ENCODE measurements at places on chromosomes 13 and 19.

DNA sequence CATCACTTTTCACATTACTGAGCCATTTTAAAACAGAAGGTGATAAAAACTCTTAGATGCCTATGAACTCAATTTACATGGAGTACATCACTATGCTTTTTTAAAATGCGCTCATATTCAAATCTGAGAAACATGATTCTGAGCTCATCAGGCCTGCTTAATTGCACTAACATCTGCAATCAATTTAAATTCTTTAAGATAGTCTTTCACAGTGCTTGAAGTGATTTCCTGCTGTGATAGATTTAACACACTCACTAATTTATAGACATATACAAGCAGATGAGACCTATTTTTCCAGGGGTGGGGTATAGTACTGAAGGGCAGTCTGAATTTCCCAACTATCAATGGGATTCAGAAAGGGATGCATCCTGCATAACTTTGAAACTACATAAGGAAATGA is 82.9 kb downstream of the DIAPH3 start:
- no peak for DNase-seq

- DNase-seq: no peak
Observed at GRCh38 chr13:25764378-25764777, 287.4 kb downstream of the SHISA2 start.

DNA sequence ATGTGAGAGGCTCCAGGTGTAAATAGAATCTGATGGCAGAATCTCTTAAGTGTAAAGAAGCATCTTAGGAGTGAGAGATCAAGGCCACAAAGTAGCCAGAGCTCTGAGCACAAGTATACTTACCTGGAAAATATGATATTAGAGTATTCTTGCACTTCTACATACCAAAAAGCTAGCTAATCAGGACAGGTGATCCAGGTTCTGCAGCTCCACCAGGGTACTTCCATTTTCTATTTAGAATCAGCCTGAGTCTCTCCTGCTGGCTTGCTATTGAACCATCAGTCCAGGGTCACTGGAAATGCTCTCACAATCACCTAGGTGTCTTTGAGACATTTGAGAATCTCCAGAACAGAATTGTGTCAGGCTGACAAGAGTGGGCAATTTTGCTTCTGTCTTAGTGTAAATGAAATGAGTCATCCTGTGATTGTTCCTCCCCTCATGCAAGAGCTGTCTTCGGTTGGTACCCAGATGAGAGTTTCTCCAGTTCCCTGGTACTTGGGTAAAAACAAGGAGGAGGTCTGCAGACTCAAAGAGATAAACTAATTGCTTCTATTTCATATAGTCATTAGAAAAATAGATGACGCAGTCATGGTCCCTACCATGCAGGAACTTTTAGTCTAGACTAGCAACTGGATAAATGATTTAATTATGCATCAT is 14.6 kb downstream of the ZNF254 start:
- no peak for DNase-seq

GRCh38 chr13:27920677-27921420 is 1.0 kb downstream of the PDX1 start:
- DNase-seq: peak; percentile 61

DNA sequence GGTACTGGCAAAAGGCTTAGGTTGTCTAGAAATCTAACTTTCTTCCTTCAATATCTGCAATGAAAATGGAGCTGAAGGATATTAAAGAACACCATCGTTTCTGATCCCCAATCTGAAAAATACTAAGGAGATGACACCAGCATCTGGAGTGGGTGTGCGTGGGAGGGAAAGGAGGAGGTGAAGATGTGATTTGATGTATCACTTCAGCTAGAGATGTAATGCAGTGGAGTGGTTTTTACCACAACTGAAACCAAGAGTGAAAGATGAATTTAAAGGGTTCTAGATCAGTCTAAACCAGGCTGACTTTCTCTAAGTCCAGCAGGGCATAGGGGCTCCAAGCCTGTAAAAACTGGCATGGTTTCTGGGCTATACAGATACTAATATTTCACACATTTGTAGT is 148.4 kb downstream of the AKAP11 start:
- DNase-seq: no peak

DNA sequence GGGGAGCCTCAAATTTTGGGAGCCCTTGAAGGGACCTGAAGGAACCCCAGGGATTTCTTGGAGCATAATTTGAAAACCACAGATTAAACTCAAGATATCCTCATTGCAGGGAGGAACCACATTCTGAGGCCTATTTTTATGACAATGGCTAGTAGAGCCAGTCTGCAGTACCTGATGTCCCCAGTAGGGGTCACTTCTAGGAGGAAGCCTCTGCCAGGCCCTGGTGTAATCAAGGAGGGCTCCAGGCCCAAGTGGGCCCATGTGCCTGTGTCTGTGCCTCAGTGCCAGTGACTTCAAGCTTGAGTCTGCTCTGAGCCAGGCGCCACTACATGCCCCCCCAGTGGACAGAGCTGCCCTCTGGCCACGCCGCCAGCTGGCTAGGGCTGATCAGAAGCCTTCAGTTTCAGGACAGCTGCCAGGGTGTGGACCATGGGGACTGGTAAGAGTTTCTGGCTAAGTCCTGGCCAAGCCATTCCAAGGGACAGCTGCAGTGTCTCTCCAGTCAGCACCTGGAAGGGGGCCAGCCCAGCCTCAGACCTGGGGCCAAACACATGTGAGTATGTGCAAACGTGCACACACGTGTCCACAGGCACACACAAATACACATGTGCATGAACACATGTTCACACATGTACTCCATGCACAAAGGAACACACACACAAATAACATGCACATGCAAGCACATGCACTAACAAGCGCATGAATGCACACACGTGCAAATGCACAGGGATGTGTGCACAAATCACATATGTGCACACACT is 20.5 kb upstream of the SLC7A10 start:
- DNase-seq: no peak

DNA sequence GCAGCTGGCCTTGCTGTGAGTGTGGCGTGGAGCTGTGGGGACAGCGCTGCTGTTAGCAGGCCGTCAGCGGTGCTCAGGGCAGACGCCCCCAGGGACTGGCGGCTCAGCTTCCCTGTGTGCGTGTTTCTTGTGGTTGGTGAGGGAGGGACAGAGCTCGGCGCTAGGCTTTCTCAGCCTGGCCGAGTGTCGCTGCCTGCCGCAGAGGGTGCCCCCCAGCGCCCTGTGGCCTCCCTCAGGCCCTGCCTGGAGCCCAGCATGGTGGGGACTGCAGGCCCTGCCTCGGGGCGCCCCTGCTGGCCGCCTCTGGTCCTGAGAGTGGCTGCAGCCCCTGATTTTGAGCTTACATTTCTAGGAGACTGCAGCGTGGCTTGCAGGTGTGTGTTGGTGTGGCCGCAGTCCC is 35.5 kb downstream of the DOT1L start:
- DNase-seq: no peak

DNA sequence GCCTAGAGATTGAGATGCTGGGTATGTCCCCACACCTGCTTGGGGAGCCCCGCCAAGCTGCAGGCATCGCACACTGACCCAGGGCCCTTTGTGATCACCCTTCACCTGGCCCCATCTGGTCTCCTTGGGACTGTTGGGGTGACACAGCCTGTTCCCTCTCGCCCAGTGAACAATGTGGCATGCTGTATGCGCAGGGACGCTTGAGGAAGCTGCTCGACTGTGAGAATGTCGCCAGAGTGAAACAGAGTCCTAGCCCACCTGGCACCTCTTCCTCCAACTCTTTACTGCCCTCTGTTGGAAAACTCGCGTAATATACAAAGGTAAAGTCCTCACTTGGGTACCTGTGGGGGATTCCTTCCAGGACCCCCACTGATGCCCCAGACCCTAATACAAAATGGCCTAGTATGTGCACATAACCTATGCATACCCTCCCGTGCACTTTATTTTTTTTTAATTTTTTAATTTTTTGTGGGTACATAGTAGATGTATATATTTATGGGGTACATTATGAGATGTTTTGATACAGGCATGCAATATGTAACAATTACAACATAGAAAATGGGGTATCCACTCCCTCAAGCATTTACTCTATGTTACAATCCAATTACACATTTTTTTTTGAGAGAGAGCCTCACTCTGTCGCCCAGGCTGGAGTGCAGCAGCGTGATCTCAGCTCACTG is 9.0 kb downstream of the BLOC1S3 start:
- DNase-seq: no peak

DNA sequence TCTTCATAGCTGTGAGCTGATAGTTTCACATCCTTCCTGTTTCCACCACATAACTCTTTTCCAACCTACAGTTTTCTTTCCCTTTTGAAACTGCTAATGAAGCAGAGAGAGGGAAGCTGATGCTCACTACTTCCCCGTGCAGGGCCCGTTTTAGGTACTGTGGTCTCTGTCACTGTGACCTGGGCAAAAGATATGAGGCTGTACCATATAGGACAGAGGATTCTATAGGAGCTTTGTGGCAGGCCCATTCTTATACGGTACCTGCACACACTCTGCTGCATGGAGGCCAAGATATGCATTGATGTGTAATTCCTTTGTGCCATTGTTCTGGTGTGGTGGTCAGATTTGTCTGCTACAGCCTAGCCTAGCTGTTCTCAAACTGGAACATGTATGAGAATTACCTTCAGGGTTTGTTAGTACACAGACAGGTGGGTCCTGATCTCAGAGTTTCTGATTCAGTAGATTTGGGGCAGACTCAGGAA is 577.3 kb downstream of the LMO7 start:
- DNase-seq: no peak

GRCh38 chr19:10193790-10194499 is 808 bp downstream of the DNMT1 start:
- DNase-seq: no peak

- no peak for DNase-seq
Observed at GRCh38 chr13:23159760-23160637, 20.8 kb upstream of the SGCG start.

DNA sequence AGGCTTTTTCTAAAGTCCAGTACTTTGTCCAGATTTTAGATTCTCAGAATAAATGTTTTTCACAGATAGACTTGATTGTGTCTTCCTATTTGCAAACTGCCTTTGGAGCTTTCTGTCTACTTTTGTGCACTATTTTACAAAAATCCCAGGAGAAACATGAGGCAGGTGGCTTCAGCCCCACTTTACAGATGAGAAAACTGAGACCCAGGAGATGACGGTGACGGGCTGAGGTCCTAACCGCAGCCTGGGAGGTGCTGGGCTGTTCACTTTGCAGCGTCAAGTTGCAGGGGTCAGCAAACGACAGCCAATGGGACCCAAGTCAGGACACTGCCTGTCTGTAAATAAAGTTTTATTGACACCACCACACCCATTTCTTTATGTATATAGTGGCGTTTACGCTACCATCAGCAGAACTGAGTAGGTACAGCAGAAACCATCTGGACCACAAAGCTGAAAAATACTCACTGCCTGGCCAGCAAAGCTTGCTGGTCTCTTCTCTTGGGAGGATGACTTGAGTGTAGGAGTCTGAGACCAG is 6.8 kb upstream of the KDM4B start:
- no peak for DNase-seq

DNA sequence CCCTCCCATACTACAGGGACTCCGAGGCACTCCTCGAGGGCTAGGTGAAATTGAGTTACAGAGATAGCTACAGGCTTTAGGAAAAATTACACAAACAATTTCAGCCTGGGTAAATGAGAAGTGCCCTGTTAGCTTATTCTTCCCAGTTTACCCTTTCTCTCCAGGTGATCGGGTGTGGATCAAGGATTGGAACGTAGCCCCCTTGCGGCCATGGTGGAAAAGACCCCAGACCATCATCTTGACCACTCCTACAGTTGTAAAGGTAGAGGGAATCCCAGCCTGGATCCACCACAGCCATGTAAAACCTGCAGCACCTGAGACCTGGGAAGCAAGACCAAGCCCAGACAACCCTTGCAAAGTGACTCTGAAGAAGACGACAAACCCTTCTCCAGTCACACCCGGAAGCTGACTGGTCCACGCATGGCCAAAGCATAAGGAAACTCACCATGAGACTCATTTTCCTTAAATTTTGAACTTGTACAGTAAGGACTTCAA is 600.6 kb downstream of the UQCRFS1 start:
- no peak for DNase-seq

- no peak for DNase-seq
Observed at GRCh38 chr13:32791545-32792172, 205.4 kb downstream of the PDS5B start.

- DNase-seq: no peak
Observed at GRCh38 chr13:79946556-79946955, 394.4 kb downstream of the SPRY2 start.

DNA sequence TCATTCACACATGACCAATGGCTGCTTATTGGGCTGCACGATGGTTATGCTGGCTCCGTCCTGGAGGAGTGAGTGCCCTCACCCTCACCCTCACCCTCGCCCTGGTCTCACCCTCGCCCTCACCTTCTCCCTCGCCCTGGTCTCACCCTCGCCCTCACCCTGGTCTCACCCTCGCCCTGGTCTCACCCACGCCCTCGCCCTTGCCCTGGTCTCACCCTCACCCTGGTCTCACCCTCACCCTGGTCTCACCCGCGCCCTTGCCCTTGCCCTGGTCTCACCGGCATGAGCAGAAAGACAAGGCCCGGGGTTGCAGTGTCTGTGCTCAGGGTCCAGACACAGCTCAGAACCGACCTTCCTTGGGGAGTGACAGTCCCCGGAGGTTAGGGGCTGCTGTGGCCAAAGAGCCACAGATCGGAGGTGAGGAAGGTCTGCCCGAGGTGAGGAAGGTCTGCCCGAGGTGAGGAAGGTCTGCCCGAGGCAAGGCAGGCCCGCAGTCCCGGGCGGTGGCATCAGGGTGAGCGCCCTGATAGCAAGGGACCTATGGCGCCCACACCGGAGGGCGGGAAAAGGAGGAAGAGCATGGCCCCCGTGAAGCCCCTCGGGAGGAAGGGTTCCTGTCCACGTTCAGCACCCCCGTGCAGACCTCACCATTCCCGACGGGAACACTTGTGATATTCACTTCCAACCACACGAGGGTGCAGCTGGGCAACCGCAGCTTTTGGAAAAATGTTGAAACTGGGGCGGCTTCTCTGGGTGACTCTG is 65.6 kb downstream of the MCF2L start:
- DNase-seq: no peak

DNA sequence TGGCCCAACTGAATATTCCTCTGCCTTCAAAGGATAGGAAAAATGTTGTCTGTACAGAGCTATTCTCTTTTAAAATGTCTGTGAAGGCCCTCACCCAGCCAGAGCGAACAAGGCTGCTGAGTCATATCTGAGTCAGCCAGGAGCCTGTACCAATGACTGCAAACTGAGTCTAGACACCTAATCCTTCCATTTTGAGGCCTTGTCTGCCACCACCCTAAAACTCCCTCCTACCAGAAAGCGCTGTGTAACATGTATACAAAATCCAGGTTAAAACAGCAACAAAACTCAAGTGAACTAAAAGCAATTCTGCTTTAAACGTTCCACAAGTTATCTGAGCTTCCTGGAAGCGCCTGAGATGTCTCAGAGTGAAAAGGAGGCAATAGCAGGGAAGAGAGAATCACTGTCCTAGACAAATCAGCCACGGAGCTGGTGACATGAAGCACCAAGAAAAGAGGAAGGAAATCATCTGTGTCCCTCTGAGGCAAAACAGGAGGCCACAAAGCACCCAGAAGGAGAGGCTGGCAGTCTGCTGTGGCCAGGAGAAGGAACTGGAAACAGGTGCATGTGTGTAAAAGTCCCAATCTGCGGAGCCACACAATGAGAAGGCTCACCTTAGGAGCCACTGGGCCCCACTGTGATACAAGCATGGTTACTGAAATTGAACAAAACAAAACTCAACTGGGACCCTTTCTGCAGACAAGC is 10.2 kb downstream of the DHRS12 start:
- DNase-seq: peak; percentile 55

- no peak for DNase-seq
Observed at GRCh38 chr19:55508120-55508519, 19.9 kb downstream of the SSC5D start.

All from stimulated activated effector memory CD8-positive, alpha-beta T cell treated with anti-CD3 and anti-CD28 coated beads, Interleukin-12 subunit alpha, Interleukin-12 subunit beta, amount 100 ng/mL, for 72 hours (primary cell).